ENCODE measurements at places on chromosomes 7 and 10.

DNA sequence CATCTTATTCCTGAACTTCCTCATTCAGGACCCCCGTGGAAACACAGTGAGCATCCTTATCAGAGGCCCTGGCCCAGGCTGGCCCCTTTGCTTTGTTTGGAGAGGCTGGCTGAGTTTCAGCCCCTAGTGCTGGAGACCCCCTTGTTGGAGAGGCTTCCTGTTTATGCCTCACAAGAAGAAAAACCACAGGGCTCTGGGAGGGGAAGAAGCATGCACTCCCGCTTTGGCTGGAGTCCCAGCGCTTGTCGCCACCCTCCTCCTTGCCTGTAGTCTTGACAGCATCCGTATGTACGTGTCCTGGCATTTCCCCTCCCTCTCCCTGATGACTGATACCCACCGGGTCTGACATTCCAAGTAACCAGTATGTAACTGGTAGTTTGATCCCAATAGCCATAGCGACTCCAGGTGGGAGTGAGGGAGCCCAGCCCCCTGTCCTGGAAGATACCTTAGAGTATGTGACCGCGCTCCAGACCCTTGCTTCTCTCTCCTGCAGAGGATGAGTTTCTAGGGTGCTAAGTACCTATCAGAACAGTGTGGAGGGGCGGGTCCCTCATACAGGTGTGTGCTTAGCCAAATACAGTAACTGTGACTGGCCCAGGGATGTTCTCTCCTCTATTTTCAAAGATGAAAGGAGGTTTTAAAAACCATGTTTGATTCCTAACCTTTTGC, 6.9 kb upstream of the ATP6V0E2 start:
- DNase-seq: no peak

DNA sequence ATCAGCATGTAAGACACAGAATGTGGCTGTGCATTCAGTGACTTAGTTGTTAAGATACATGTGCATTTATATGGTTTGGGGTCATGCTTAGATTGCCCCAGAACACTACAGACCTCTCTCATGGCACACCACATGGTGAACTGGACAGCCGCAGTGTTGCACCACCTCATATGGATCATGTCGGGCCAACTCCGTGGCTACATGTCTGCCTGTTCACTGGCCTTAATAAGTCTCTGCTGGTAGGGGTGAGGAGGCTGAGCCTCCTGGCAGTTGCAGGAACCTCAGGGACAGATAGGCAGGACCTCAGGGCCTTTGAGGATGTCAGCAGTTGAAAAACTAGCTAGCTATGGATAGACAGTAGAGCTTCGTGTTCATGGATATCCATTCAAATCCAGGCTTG, 751.0 kb downstream of the GRID1 start:
- DNase-seq: no peak

DNA sequence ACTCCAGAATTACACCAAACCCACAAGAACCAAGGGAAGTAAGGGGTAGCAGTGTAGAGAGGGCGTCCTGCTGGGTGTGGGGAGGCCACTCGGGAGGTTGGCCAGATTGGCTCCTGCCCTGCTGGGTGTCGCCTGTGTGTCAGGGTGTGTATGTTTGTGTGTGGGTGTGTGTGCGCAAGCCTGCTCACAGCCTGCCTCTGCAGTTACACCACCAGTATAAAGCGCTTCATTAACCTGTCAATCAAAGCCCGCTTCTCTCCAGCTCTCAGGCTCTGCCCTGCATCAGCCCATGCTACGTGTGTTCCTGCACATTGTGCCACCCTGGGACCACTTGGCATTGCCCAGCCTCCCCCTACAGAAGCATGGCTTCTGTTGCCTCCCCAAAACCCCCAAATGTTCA, 83.3 kb upstream of the PAX2 start:
- no peak for DNase-seq

GRCh38 chr7:20211376-20211775, 5.8 kb downstream of the MACC1 start:
- no peak for DNase-seq

GRCh38 chr10:23656735-23657134, 217.9 kb downstream of the OTUD1 start:
- peak; percentile 27 for DNase-seq

DNA sequence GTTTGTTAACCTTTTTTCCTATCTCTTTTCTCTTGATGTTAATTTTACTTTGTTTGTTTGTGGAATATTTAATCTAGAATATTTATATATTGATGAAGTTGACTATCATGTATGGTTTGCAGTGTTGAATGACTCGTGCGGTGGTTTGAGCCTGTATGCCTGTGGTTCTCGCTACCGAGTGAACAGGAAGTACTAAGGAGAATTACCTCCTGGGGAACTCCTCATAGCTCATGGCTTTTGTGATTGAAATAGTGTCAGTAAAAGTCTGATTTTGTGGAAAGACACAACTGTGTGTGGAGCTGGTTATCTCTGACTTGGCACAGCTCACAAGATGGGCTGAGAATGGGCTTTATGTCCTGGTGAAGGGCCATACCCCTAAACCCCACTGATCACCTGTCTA, 498.6 kb downstream of the GLRX3 start:
- no peak for DNase-seq

- DNase-seq: no peak
These were observed 50.5 kb downstream of the TPST1 start for GRCh38 chr7:66255534-66256100.

DNA sequence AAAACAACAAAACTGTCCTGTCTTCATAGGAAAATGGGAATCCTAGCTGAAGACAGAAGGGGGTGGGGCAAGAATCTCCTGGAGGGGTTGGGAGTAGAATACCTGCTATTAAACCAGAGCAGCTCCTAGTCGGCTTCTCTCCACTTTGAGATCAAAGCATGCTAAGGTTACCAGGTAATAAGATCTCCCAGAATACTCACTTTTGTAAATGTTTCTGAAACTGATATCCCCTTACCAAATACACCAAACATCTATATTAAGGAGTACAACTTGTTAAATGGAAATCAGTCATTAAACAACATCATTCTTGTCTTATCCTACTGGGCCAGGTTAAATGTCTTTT, 29.5 kb upstream of the DAGLB start:
- no peak for DNase-seq

GRCh38 chr7:37352251-37352880, 96.3 kb downstream of the ELMO1 start:
- DNase-seq: no peak

- no peak for DNase-seq
These were observed 17.2 kb upstream of the MNX1 start for GRCh38 chr7:157027568-157028198.

- DNase-seq: no peak
These were observed 47.5 kb downstream of the BRAF start for GRCh38 chr7:140877249-140877524.

GRCh38 chr10:120075349-120075748, 182.8 kb downstream of the SEC23IP start:
- DNase-seq: no peak

DNA sequence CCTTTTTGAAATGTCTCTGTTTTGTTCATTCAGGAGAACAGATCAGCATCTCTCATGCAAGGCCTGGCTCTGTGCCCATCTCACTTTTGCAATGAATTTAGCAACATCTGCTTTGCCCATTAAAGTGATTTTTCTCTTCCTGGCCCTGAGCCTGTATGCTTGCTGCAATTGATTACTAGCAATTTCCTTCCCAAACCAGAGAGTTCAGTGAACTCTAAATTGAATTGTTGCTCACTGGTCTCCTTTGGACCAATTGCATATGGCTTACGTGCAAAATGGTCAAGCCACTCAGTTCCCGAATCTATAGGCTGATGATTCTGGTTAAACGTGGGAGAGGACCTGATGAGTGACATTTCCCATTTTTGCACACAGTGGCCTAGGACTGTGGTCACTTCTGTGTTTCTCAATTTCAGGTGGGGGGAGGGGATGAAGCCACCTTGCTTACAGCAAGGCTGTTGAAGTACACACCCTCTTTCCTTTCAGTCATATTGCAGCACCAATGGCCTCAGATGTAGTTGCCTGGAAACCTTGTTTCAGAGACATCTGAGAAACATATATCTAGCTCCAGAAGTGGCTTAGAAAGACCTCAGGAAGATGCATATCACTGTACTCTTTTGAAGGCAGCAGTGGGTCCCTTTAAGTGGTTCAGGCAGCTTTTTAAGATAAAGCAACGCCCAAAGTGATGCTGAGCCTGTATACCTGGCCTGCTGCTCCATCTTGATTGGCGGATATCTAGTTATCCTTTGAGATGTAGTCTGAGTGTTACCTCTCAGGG, 201.4 kb downstream of the PTEN start:
- DNase-seq: no peak

- no peak for DNase-seq
These were observed 103.5 kb upstream of the PDLIM1 start for GRCh38 chr10:95394161-95394880.

DNA sequence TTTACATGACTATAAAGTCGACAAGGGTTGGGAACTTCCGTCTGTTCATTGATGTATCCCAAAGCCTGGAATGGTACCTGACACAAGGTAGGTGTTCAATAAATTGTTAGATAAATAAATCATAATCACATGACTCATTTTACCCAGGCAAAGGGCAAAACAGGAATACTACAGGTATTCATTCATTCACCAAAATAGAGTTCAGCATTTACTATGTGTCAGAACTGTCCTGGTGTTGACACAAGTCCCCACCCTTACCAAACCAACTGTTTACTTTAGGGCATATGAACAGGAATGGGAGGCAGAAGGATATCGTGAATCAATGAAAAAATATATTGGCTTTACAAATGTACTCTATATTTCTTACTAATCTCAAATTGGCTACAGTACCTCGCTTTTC, 666 bp upstream of the YAE1 start:
- no peak for DNase-seq

DNA sequence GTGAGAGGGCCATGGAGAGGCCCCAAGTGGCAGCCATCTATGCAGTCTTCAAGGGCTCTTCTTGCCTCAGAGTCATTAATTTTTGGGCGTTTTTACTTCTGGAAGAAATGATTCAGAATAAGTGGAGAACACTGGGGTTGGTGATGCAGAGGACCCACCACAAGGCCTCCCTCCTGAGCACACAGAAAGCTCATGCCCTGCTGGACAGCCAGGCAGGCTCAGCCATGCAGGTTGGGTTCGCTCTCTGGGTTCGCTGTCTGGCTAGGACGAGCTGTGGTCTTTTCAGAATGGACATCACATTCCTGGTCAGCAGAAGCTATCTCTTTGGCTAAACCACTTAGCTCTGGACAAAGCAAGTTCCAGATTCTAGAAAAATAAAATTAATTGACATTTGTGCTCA, 480.8 kb downstream of the RPS24 start:
- no peak for DNase-seq

GRCh38 chr10:132023092-132023811, 41.5 kb upstream of the BNIP3 start:
- DNase-seq: peak; percentile 88

- no peak for DNase-seq
These were observed 18.9 kb upstream of the RAMP3 start for GRCh38 chr7:45138433-45139267.

- DNase-seq: no peak
These were observed 11.4 kb upstream of the CSGALNACT2 start for GRCh38 chr10:43126759-43127424.

- DNase-seq: no peak
These were observed 12.0 kb upstream of the ZNF800 start for GRCh38 chr7:127404286-127405072.

DNA sequence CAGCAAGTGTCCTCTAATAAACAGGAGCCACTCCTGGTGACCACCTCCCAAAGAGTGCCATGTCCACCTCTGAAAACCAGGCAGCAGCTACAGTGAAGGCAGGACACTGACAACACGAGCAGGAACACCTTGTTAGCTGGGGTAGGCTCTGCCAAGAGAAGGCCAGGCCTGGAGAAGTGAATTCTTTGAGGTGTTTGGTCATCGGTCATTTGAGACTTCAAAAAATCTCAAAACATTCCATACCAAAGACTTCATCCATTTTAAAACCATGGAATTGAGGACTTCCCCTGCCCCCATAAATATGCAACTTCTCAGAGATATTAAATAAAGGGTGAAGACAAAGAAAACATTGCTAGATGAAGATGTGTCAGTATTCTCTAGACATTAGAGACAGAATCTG, 28.4 kb upstream of the OPALIN start:
- DNase-seq: no peak

- no peak for DNase-seq
These were observed 10.8 kb downstream of the LFNG start for GRCh38 chr7:2530071-2530987.

Measured in iPS-NIHi11 (cell line).